ENCODE measurements at places on chromosomes 2 and 18.

DNA sequence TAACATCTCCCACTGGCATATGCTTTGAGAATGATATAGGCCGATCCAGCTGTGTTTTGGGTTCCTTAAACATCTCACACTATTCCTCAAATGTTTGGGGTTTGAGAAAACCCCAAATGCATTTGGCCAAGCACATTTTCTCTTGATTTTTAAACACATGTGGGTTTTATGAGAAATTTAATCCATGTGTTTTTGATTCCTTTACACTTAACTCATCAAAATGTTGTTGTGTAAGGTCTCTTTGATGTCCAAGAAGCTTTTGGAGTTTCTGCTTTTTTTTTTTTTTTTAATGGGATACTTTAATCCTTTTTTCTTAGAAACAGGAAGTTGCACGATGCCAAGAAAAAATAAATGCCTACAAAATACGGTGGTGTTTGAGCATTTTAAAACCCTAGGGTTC lies 339.8 kb upstream of the TCF4 start:
- DNase-seq: no peak

- DNase-seq: no peak
Measured at GRCh38 chr2:25334482-25334881, 7.2 kb downstream of the DNMT3A start.

GRCh38 chr2:54341656-54342055 lies 85.6 kb upstream of the TSPYL6 start:
- DNase-seq: no peak

- DNase-seq: no peak
Measured at GRCh38 chr2:190574169-190574568, 39.6 kb upstream of the NEMP2 start.

GRCh38 chr18:45110577-45111501 lies 430.2 kb downstream of the SETBP1 start:
- no peak for DNase-seq

GRCh38 chr2:20384953-20385352 lies 34.3 kb upstream of the PUM2 start:
- DNase-seq: no peak

GRCh38 chr2:207974216-207974605 lies 51.1 kb downstream of the PLEKHM3 start:
- no peak for DNase-seq

- DNase-seq: no peak
Measured at GRCh38 chr2:211599146-211599545, 939.5 kb downstream of the ERBB4 start.

DNA sequence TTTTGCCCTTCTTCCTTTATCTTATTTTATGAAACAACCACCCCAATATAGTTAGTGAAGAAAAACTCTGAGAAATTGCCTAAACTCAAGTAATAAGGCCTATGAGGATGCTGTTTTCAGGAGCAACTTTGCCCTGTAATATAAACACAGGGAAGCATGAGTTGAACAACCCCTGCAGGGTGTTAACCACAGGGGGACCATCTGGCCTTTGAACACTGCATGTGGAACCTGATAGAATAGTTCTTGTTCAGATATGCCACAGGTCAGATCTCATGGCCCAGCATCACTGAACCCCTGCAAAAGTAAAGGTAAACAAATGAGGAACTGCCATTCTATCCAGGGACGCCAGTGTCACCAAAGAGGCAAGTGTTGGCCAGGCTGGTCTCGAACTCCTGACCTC lies 82.6 kb downstream of the MAPK4 start:
- no peak for DNase-seq

DNA sequence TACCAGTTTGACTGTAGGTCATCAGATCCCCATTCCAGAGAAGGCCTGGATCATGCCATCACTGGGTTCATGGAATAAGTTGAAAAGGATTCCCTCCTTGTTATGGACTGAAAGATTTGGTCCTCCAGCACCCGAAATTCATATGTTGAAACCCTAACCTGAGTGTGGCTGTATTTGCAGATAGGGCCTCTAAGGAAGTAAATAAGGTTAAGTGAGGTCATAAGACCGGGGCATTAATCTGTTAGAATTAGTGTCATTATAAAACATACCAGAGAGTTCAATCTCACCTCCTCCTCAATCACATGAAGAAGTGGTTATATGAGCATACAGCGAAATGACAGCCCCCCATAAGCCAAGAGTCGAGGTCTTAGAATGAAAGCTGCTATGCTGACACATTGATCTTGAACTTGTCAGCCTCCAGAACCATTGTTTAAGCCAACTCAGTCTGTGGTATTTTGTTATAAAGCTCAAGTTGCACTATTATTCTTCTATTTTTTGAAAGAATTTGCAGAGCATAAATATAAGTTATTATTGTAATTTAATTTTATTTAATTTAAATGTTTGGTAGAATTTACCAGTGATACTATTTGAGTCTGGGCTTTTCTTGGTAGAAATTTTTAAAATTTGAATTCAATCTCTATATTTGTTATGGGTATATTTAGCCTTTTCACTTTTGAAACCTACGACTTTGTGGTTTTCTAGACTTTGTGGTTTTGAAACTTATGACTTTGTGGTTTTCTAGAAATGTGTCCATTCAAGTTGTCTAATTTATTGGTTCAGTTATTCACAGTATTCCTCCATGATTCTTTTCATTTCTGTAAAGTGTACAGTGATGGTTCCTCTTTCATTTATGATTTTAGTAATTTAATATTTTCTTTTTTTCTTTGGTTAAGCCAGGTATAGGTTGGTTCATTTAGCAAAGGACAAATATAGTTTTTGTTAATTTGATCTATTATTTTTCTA lies 1206.7 kb upstream of the CDH2 start:
- no peak for DNase-seq

GRCh38 chr18:78814766-78815165 lies 164.9 kb upstream of the SALL3 start:
- DNase-seq: no peak

DNA sequence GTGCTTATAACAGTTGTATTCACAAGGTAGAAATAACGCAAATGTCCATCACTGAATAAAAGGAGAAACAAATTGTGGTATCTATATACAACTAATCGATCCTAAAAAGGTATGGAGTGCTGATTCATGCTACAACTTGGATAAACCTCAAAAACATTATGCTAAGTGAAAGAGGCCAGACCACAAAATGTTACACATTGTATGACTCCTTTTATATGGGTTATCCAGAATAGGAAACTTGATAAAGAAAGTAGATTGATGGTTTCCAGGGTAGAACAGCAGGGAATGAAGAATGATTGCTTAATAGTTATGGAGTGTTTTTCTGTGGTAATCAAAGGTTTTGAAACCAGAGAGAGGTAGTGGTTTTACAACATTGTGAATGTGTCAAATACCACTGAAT lies 432.2 kb upstream of the TRIB2 start:
- DNase-seq: no peak

DNA sequence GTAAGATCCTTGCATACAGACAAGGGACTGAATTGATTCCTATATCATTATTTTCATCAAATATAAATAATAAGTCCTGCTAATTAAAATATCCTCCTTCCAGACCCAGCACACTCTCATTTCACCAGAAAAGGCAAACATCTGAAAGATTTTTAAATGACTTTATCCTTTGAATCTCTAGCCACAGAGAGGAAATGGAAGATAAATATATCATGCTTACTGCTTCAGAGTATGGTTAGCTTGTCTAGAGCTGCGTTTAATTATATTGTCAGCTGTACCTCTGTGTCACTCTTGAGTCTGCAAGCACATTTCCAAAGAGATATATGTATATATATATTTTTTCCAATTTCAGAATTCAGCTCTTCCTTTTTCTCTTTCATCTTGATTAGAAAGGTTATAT lies 232.7 kb downstream of the TRIB2 start:
- no peak for DNase-seq

DNA sequence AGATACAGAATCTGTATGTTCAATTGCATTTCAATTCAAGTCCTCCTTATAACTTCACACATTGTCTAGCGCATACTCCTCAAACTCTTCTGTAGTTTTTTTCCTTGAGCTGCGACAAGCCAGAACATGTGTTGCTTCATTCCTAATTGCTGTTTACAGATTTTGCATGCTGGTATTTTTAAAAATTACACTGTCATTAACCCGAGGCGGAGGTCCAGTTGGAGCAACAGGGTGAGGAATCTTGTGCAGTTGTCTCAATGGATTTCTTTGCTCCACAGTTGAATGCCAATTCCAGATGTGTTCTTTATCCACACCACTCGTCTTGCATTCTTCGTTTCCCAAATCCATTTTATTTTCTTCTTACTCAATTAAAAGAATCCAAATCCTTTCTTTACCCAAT lies 16.4 kb upstream of the SERPINB13 start:
- no peak for DNase-seq

- no peak for DNase-seq
Measured at GRCh38 chr2:98547092-98547790, 61.1 kb downstream of the COA5 start.

DNA sequence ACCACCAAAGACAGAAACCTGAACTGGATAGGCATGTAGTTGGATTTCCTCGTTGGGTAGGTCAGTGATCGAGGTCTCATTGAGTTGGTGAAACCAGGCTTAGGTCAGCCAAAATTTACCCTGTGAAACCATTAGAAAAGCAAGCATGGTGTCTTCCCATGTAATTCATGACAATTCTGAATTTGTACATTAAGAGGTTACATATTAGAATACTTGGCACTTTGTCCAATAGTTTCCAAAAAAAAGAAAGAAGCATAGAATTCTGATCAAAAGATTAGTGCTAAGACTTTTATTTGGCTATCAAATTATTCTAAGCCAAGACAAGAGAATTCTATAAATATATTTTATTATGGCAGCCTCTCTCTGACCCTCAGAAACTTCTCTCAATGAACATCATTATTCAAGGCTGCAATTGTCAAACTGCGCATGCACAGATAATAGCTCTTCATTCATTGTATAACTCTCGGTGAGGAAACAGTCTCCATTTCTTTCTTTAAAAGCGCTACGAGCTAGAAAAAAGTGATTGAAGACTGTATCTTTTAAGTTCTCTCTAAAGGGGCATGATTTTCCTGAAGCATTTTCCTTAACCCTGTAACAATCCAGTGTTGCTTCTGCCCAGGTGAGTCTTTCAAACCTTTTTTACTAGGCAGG lies 79.1 kb upstream of the MYCN start:
- DNase-seq: no peak

DNA sequence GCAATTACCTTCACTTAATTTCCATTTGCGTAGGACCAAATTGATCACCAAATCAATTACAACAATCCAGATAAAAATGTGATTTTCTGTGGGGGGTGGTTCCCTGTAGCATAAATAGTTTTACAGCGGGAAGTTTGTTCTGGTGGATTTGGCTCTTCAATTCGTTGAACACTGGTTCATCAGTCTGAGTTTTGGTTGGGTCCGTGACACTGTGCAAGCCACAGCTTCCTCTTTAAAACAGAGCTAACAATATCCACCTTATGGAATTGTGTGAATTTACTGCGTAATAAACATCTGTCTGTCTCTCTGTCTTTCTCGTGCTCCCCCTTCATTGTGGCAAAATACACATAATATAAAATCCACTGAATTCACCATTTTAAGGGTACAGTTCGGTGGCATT lies 310.8 kb downstream of the TGIF1 start:
- no peak for DNase-seq

GRCh38 chr2:51368250-51368649 lies 336.3 kb upstream of the NRXN1 start:
- DNase-seq: no peak

GRCh38 chr2:60214626-60214875 lies 338.9 kb downstream of the BCL11A start:
- DNase-seq: no peak

GRCh38 chr2:62074233-62074632 lies 121.7 kb upstream of the B3GNT2 start:
- DNase-seq: no peak

DNA sequence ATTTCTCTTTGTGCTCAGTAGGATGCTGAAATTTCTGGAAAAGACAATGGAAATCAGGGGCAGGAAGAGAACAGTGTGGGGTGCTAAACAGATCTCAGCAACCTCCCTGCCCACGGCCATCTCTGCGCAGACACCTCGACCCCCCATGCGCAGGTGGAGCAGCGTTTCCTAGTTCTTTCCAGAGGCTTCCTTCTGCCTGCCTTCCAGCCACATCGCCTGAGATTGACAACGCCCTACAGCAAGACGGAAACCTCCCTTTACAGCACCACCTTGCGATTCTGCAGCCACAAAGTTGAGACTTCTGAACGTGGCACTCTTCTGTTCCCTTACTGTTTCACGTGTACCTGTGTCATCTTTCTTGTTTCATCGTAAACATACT lies 31.4 kb upstream of the CASP8 start:
- no peak for DNase-seq

DNA sequence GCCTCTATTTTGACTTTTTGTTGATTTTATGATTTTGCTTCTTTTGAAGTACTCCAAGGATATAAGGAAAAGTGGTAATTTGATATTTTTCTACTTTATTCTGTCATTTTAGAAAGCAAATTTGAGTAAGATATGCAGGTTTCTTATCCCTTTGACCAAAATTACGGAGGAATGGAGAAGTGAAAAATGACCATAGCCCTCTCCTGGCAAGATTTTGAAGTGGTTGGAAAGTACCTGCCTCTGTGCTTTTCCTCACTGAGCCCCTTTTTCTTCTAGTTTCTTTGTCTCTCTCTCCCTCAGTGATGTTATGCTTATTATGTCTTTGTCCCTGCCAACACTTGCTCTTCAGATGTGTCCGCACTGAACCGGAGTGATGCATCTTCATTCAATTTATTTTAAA lies 898.1 kb downstream of the EPHA4 start:
- no peak for DNase-seq

DNA sequence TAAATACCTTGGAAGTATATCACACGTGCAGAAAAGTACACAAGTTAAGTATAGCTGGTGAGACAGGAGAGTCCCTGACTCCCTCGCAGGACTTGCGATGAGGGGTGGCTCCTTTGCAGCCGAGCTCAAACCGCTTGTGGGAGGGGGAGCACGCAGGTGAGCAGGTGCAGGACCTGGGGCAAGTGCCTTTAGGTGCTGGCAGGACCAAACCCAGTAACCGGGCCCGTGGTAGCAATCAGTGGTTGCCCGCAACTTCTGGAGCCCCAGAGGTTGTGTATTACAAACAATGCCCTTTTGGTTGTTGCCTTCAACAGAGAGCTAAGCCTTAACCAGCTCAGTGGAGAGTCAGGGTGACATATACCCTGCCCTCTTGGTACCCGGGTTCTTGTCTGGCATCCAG lies 132.8 kb downstream of the PARD3B start:
- DNase-seq: no peak

DNA sequence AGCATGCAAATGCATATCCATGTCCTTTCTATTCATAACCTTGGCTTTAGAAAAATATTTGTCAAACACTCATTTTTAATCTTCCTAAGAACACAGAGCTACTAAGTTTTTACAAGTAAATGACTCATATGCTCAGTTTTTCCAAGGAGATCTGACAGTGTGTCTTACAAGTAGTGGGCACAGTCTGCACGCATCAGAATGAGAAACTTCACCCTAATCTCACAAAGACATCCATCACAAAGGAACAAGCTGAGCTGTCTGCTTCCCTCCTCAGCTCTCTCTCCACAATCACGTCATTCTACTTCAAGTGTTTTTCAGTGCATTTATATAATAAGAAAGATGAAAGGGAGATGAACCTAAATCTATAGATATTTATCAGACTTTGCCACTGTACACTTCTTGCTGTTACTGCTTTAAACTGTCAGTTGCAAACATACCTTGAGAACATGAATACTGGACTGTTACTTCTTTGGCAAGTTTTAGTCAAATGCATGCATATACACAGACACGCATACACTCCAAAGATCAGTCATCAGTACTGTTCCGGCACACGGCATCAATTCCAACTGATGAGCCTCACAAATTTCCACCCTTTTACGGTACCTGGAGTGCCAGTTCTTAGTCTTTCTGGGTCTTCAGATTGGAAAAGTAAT lies 75.7 kb downstream of the RBMS1 start:
- peak; percentile 62 for DNase-seq

- no peak for DNase-seq
Measured at GRCh38 chr2:7952046-7952745, 729.7 kb upstream of the ID2 start.

GRCh38 chr2:160039166-160039903 lies 23.1 kb downstream of the PLA2R1 start:
- no peak for DNase-seq
